Vein endothelial cell (primary cell): ENCODE measurements at places on chromosomes 2 and 18. TPM values are rescaled to one million over a fixed set of nuclear protein-coding genes. Genes with fewer than 3 reads are reported as not detected.

Gene AFF3
- total RNA-seq: under 0.01 and 0.10 TPM in 2 replicates

Gene RAB17
- 2.3 and 9.5 TPM in 2 replicates for total RNA-seq

Gene GAREM2
- 1.5 and 7.2 TPM in 2 replicates for total RNA-seq

Gene STK17B
- total RNA-seq: 10.9 and 12.4 TPM in 2 replicates

Gene ABHD1
- under 0.01 TPM in 1 of 2 replicates, not detected in the other for total RNA-seq

Gene SSB
- 72.8 and 98.4 TPM in 2 replicates for total RNA-seq

Gene FLACC1
- 0.65 and 1.1 TPM in 2 replicates for total RNA-seq

Gene HOXD12
- not detected in 2 replicates for total RNA-seq

Gene TLX2
- not detected in 2 replicates for total RNA-seq

Gene DRC1
- total RNA-seq: 0.29 and 0.33 TPM in 2 replicates

Gene SKA1
- 6.9 and 20.1 TPM in 2 replicates for total RNA-seq

Gene NEDD4L
- total RNA-seq: 27.8 and 28.1 TPM in 2 replicates

Gene LYG1
- 0.98 TPM in 1 of 2 replicates, not detected in the other for total RNA-seq

Gene ALPI
- total RNA-seq: not detected in 2 replicates

Gene CABLES1
- total RNA-seq: 55.9 and 103 TPM in 2 replicates

Gene CHST9
- total RNA-seq: not detected in 2 replicates

Gene AMER3
- total RNA-seq: not detected in 2 replicates

Gene ESPNL
- total RNA-seq: under 0.01 TPM in 1 of 2 replicates, not detected in the other

Gene PAX8
- total RNA-seq: 0.48 and 1.3 TPM in 2 replicates

Gene SMYD1
- total RNA-seq: not detected in 2 replicates

Gene MEP1B
- total RNA-seq: not detected in 2 replicates

Gene CHPF
- total RNA-seq: 1.9 and 2.0 TPM in 2 replicates

Gene HYCC2
- total RNA-seq: 15.4 and 20.1 TPM in 2 replicates

Gene RNF152
- 106 and 123 TPM in 2 replicates for total RNA-seq

Gene GRP
- not detected in 2 replicates for total RNA-seq

Gene KIAA2012
- not detected in 2 replicates for total RNA-seq

Gene SIGLEC15
- total RNA-seq: 0.19 TPM in 1 of 2 replicates, not detected in the other

Gene CACNB4
- total RNA-seq: 0.19 and 0.33 TPM in 2 replicates

Gene CREG2
- 2.3 and 8.6 TPM in 2 replicates for total RNA-seq

Gene ANKRD44
- 5.9 and 39.5 TPM in 2 replicates for total RNA-seq

Gene DNAJC5G
- 0.19 and 0.98 TPM in 2 replicates for total RNA-seq

Gene NLRC4
- not detected in 2 replicates for total RNA-seq

Gene TRAF3IP1
- total RNA-seq: 7.2 TPM in 2 replicates

Gene CYP1B1
- 1.3 and 1.6 TPM in 2 replicates for total RNA-seq

Gene DUSP2
- 0.33 and 1.7 TPM in 2 replicates for total RNA-seq

Gene ICA1L
- 2.0 and 3.1 TPM in 2 replicates for total RNA-seq

Gene IL1B
- 0.19 and 0.33 TPM in 2 replicates for total RNA-seq

Gene DNAH6
- total RNA-seq: under 0.01 TPM in 2 replicates

Gene FBXO15
- under 0.01 TPM in 1 of 2 replicates, not detected in the other for total RNA-seq

Gene PLCD4
- 2.9 and 6.5 TPM in 2 replicates for total RNA-seq
